EH (cell line): ENCODE measurements at places on chromosomes 3 and 15.

- peak; percentile 97 for DNase-seq
Measured at GRCh38 chr15:89101302-89102193, 13.3 kb downstream of the ABHD2 start.

GRCh38 chr15:86744198-86744780, 664.6 kb downstream of the AGBL1 start:
- DNase-seq: no peak

DNA sequence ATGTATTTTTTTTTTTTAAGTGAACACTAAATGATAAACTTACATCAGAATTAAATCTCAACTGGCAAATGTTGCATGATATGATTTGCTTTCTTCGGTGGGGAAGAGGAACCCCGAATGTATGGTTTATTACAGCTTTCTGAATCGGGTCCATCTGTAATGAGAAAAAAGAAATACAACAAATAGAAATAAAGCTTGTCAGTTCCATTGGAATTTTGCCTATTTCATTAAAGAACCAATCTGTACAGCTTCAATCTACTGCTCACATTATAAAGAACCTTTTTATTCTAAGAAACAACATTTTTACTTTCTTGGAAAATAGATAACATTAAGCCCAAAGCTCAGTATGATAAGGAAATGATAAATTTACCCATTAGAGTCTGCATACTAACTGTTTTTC, 186.5 kb downstream of the ZNF385D start:
- no peak for DNase-seq

GRCh38 chr15:35669432-35670045, 123.6 kb upstream of the DPH6 start:
- no peak for DNase-seq

DNA sequence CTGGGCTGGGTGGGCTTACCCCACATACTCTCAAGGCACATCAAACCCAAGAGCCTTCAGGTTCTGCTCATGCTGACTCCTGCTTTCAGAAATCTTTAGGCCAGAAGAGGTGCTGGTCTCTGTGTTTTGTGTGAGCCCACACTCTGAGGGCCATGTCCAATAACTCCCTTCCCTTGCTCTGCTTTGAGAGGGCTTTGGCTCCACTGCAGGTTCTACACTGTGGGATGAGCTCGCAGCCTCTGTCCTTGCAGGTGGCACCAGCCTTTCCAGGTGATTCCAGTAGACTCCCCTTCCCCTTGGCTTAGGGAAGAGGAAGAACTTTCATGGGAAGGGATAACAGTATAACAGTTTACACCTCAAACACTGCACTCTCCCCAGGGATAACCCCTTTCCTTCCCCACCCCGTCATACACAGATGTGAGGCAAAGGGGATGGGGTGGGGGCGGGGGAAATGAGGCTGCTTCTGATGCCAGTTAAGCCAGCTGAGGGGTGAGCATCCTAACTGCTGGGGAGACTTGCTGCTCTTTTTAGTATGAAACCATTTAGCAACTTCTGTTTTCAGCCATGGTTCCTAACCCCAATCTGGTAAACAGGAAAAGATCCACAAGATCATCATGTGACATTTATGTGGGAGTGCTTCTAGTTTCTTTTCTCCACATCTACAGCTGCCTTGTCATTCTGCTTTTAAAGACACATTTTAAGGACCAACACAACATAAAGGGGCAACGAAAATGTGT, 262.4 kb downstream of the SLC9A9 start:
- DNase-seq: no peak

GRCh38 chr15:86183596-86184491, 104.2 kb downstream of the AGBL1 start:
- DNase-seq: no peak

GRCh38 chr15:47708161-47708980, 8.9 kb upstream of the SEMA6D start:
- DNase-seq: no peak

- no peak for DNase-seq
Measured at GRCh38 chr3:37505415-37505814, 331.0 kb upstream of the LRRFIP2 start.

GRCh38 chr15:100944986-100945385, 25.8 kb downstream of the LRRK1 start:
- DNase-seq: peak; percentile 10

- no peak for DNase-seq
Measured at GRCh38 chr15:74555192-74555591, 14.2 kb downstream of the ARID3B start.

DNA sequence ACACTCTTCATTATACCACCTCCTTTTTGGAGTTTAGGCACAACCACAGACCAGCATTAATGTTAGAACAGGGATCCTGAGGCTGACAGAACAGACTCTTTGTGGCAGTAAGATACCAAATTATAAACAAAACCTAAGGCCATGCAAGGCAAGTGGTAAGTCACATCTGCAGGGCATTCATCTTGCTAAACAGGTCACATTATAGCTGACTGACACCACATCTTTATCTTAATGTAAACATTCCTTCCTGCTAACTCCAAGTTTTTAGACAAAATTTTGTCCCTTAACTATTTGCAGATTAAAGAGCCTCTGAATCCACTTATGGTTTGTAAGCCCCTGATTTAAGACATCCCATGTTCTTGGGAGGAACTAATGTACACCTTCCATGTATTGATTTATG, 500.6 kb downstream of the PYDC2 start:
- no peak for DNase-seq

GRCh38 chr3:49655731-49656285, 18.3 kb upstream of the APEH start:
- no peak for DNase-seq

GRCh38 chr3:13556917-13557316, 8.0 kb downstream of the FBLN2 start:
- no peak for DNase-seq

DNA sequence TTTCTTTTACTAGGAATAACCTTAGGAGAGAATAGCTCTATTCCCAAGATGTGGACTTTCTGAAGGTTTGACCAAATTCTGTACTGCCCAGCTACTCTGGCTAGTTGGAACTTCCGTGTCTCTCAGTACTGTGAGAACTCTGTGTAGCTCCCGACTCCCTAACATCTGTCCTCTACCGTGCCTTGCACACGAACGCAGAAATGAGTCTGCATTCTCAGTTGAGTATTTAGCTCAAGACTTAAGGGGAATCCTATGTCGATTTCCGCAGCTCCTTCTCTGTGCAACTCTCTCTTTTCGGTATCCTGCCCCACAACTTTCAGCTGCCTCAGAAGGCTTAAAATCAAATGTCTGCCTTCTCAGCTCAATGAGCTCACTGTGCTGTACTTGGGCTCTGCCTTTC, 86.7 kb upstream of the EPHB3 start:
- no peak for DNase-seq

- DNase-seq: no peak
Measured at GRCh38 chr3:189049458-189050236, 122.1 kb upstream of the TPRG1 start.

- DNase-seq: no peak
Measured at GRCh38 chr3:87924485-87924884, 134.3 kb downstream of the CGGBP1 start.

- DNase-seq: no peak
Measured at GRCh38 chr15:82830427-82831173, 21.2 kb downstream of the WHAMM start.

DNA sequence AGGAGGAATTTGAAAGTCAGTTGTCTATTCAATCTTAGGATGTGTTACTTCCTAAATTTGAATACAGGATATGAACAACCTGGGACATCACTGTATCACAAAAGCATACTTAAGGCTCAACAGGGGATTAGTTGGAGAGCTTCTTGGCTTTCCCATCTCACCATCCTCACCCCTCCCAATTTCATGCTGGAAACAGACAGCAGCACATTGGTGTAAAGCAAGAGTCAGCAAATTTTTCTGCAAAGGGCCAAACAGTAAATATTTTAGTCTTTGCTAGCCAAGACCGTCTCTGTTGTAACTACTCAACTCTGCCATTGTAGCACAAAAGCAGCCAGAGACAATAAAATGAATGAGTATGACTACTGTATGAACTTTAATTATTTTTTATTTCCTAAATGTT, 94.9 kb downstream of the ERC2 start:
- no peak for DNase-seq

GRCh38 chr3:106440672-106441071, 571.9 kb upstream of the CBLB start:
- DNase-seq: no peak

- peak; percentile 64 for DNase-seq
Measured at GRCh38 chr3:43641306-43642114, 19.7 kb upstream of the ANO10 start.

DNA sequence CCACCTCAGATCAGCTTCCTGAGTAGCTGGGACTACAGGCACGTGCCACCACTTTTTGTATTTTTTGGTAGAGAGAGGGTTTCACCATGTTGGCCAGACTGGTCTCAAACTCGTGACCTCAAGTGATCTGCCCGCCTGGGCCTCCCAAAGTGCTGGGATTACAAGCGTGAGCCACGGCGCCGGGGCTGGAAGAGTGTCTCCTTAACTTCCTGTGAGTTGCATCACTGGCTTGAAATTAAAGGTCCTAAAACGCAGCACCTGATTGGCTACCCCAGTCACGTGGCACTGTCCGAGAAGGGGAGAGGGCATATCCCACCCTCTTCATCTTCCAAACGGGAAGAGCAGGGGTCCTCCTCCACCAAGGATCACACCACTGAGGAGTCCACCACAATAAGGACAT, 5.5 kb upstream of the FAM174B start:
- DNase-seq: no peak

GRCh38 chr15:85685356-85685755, 109.4 kb downstream of the KLHL25 start:
- DNase-seq: no peak

DNA sequence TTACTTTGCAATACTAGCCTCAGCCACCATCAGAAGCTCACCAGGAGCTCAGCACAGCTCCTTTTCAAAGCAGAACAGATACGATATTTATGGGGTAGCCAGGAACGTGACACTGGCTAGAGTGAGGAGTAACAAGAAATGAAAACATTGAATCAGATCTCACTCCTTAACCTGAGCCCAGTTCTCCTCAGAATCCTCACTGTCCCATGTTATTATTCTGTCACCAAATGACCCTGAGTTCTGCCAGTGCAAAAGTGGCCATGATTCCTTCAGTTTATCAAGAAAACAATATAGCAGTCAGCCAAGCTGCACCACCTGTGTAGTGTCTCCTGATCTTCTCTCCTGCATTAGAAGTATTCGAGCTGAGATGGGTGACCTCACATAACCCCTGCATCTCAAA, 956.7 kb downstream of the TUSC7 start:
- no peak for DNase-seq

GRCh38 chr3:72814308-72814707, 33.9 kb downstream of the SHQ1 start:
- no peak for DNase-seq

GRCh38 chr3:117589454-117589853, 879.9 kb downstream of the TUSC7 start:
- peak; percentile 0 for DNase-seq

DNA sequence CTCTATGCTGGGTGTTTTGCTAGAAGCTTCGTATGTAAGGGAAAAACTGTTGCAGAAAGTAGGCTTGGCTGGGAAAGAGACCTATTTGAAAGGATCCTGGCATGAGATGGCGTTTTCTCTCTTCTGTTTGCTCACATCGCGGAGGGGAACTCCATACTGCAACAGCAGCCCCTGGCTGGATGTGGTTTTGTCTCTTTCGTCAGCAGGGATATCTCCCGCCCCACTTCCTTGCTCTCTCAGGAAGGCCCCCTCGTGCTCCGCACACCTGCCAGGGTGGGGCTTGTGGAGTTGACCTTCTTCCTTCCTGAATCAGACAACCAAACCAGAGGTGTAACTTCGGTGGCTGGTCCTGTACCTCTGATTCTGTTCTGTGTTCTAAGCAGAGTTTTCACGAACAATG, 26.4 kb upstream of the MYZAP start:
- no peak for DNase-seq

- DNase-seq: peak; percentile 91
Measured at GRCh38 chr3:98961161-98962155, 60.0 kb upstream of the DCBLD2 start.

DNA sequence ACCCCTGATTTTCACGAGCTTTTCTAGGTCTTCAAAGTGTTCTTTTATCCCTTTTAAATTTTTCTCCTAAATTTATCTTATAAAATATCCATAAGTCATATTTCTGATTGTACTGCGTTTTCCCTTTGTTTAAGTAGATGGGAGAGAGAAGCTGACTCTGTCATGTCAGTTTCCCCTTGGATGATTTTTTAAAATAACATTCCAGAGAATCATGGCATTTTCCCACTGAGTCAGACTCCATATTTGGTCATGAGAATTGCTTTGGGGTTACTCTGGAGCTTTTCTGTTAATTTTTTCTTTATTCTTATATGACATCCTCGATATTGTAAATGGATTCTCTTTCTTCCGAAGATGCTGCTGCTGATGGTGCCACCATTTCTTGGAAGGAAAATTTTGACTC, 28.6 kb upstream of the UMPS start:
- DNase-seq: peak; percentile 82

GRCh38 chr3:177596248-177596815, 399.1 kb upstream of the TBL1XR1 start:
- peak; percentile 27 for DNase-seq

- no peak for DNase-seq
Measured at GRCh38 chr3:163132111-163132510, 1635.5 kb downstream of the OTOL1 start.

DNA sequence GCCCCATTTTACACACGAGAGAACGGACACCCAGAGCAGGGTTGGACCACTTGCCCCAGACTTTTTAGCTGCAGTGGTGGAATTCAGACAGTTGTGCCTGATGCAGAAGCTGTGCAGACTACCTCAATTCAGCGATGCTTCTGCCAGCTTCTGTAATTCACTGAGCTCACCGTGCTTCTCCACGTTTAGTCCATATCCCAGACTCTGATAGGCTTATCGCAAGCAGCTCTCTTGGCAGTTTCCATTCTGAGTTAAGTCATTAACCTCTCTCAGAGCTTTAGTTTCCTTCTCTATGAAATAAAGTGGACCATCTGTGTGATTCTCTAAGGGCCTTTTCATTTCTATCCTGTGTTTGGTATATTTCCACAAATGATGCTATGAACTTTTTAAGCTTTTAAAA, 37.1 kb downstream of the ABHD17C start:
- no peak for DNase-seq

- DNase-seq: no peak
Measured at GRCh38 chr15:78204351-78205309, 29.7 kb downstream of the ACSBG1 start.

DNA sequence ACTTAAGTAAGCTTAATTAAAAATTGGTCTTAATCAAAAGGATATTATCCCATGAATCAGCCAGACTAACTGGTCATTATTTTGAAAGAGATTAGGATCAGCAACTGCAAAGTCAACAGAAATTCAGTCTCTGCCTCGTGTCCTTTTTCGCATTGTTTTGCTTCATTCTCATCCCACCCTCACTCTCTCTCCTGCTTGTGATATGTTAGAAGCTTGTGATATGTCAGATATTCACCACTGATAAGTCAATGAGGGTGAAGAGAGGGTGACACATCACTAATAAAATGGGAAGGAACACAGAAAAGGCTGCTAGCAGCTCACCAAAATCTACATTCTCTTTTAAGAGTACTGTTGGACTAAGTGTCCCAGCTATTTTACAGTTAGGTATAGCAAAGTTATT, 146.1 kb downstream of the SUCNR1 start:
- peak; percentile 70 for DNase-seq

- DNase-seq: no peak
Measured at GRCh38 chr3:110375751-110376518, 695.7 kb upstream of the NECTIN3 start.
